ENCODE measurements at places on chromosomes 1 and 21.

DNA sequence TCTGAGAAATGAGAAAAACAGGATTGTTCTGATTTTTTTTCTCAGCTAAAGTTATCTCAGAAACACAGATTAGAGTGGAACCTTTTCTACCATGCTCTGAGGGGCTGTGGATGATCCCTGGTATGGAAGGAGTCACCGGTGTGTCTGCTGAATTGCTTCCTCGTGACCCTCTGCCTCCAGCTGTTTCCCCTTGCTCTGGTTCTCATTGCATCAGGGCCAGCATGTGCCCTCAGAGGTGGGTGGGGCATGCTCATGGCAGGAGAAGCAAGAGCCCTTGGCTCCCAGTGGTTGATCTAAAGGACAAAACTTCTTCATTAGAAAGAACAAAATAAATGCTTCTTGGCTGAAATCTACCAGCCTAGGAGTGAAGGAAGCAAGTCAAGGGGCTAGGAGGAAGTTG is 183.2 kb upstream of the HMCN1 start:
- no peak for DNase-seq

- no peak for DNase-seq
These were observed 77.1 kb downstream of the CEP350 start for GRCh38 chr1:180031664-180032063.

DNA sequence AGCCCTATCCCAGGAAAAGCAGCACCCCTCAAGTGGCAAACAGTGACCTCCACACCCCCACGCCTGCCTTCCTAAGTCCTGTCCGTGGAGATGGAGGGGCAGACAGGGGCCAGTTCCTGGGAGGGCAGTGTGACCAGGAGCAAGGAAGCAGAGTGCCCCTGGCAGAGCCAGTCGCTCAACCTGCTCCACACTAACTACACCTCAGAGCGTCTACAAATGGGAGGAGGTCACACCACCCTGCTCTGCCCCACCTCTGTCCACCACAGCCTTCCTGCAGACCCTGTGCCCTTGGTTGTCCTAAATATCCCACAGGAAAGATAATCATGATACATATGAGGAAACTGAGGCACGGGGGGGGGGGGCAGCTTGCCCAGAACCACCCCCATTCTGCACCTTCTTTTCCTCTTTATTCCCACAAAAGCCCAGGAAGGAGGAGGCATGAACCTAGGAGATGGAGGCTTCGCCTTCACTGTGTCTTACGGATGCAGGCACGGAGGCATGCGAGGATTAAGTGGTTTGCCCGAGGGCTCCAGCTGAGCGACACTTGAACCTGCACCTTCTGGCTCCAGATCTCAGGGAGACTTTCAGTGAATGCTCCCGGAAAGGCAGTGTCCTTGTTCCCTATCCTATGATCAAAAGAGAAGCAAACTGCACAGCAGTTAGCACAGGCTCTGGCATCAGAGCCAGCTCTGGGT is 42.7 kb upstream of the SELENON start:
- DNase-seq = no peak

DNA sequence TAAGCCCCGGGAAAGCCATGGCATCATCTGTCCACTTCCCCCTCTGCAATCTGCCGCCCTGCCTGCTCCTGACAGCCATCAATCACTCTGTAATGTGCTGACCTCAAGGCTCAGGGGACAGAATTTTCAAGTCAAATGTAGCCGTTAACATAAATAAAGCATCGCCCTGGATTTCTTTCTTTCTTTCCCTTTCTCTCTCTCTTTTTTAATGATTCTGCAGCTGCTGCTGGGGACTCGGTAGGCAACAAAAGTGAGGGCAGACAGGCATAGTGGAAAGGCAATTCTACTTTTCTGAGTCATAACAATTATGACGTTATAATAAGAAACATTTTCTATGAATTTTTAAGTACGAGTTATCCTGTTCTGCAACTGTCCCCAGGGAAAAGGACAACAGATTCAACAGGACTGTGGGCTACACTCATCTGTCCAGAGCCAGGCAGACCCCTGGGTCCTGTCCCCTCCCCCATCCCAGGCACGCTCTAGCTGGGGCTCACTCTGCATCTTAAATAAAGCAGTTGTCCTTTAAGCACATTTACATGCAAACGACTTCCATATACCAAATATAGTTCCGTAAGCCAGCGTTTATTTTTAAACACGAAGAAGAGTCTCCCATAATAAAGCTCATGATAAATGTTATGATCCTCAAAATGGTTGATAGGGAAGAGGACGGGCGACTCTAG is 78.7 kb downstream of the SSBP3 start:
- no peak for DNase-seq

DNA sequence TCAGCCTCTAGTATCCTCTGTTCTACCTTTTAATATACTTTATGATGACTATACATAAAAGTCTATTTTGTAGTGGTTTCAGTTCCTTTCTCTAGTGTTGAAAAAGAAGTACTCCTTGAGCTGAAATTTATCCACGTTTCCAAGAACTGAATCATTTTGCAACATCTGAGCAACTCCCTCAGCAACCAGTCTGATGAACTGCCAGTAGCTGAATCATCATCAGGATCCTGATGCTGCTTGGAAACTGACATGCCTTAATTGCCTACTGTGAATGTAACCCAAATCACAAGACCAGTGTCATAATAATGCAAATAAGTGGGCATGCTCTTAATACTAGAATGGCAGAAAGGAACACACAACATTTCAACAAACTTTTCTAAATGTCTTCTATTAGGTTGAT is 103.3 kb downstream of the CYYR1 start:
- DNase-seq = peak; percentile 17
